ENCODE measurements at places on chromosomes 1 and 21.
A peak's percentile ranks its signal among the peaks of the same experiment; 100 is the strongest.

GRCh38 chr1:84524590-84524989 is 18.2 kb upstream of the GNG5 start:
- no peak for DNase-seq

- no peak for DNase-seq
These were observed 33.6 kb upstream of the GNG5 start for GRCh38 chr1:84539972-84540371.

GRCh38 chr1:89587729-89588161 is 45.2 kb upstream of the LRRC8C start:
- no peak for DNase-seq

- DNase-seq: no peak
These were observed 12.5 kb upstream of the ATF3 start for GRCh38 chr1:212595787-212596714.

DNA sequence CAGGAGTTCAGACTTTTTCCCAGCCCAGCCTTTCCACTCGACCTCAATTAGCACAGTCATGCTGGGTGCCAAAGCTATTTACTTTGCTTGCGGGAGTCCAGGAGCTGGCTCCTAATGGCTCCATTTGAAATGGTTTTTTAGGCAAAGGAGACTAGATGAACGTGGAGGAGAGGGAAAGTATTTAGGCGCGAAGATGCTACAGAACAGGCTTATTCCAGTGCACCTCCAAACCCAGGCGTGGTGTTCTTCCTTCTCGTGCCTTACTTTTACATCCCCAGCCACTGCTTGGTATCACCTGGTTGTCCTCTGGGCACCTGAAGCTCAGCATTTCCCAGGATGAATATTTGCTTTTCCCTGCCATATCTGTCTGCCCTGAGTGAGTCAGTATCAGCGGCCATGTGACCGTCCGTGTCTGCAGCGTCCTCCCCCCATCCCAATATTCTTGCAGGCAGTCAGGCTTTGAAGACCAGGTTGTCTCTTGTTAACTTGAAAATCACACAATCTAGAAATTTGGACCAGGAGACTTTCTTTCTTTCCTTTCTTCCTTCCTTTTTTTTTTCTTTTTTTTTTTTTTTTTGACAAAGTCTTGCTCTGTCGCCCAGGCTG is 198.5 kb downstream of the DYRK1A start:
- DNase-seq: no peak

- DNase-seq: no peak
These were observed 608 bp upstream of the MX2 start for GRCh38 chr21:41361053-41361785.

GRCh38 chr1:89624314-89624713 is 8.6 kb upstream of the LRRC8C start:
- DNase-seq: no peak

DNA sequence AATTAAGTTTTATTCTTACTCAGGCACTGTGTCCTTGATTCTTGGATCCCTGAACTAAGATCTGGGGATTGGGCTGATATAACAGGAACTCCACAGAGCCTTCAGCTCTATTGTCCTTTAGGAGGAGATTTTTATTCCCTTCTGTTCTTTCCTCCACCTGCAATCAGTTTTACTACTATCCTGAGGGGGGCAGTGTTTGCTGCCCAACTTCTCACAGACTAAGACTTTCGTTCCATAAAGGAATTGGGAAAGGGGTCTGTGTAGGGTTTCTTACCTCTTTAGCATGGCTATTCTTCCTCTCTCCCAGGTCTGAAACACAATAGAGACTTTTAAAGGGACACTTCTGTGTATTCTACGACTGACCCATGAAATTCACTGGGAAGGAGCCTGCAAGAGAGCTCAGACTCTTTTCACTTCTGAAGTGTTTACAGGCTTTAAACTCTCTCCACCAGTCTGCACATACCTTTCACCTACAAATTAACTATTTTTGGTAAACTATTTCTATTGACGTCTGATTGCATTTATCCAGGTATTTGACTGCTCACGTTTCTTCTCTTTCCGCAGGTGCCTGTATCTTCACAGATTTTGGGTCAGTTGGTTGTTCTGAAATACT is 103.3 kb upstream of the DEPDC1 start:
- no peak for DNase-seq

- DNase-seq: peak; percentile 49
These were observed at the start of gene PATJ for GRCh38 chr1:61741711-61742619. Gene PATJ (plus strand): TSS chr1:61742480. CDS start chr1:61762893, 20,413 bp downstream.

DNA sequence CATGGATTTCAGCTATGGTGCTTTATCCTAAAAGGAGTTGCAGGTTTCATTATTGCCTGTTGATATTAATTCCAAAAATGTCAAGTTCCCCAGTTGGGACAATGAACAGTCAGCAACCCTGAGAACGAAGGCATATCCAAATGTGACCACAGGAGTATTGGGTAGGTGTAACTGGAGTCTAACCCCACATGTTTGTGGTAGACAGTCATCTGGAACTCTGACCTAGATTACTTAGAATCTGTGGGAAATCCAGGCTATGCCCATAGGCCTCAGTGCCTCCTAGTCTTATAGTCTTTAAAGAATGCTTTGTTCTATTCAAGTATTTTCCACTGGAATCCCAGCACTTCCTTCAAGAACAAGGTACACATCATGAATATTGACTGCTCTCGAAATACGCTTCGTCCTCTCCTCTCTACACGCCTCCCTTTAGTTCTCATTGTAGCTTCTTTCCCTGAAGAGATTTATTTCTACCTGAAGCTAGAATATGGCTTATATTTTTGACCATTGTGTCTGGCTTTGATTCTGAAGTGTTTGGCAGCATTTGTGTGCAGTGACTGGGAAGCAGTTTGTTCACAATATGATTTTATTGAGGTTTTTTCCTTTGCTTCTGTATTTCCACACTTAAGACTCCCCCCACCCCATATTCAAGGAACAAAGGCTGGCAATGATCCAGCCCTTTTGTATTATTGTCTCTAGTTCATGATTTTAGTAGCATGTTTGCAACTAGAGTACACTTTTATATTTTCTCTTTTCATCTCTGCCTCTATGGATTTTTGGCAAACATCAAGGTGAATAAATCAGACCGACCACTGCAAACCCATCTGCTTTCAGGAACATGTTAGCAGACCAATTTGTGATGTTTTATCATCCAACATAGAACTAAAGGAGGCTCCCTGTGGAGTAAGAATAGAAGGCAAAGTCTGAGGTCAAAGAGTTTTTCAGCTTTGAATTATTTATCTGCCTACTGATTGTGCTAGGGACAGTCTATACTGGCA is 178.6 kb downstream of the GPR52 start:
- no peak for DNase-seq

DNA sequence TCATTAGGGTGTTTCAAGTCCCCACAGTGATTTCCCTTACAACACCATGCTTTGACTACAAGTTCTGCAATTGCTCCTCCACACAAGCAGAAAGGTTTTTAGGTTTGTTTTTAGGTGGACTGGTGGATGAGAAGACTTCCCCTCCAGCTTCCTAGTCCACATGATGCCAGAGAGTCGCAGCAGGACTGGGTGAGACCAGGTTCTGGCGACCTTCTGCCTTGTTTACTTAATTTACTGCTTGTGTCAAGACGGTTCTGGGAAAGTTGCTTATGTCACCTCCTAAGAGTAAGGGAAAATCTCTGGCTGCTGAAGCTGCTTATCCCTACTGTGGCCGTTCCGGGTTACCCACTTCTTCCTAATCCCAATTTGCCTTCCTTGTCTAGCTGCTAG is 76.4 kb downstream of the GLUL start:
- DNase-seq: no peak

GRCh38 chr1:56872597-56872996 is 18.0 kb downstream of the C8A start:
- DNase-seq: no peak

- DNase-seq: no peak
These were observed 199.1 kb downstream of the DYRK1A start for GRCh38 chr21:37565530-37566223.

DNA sequence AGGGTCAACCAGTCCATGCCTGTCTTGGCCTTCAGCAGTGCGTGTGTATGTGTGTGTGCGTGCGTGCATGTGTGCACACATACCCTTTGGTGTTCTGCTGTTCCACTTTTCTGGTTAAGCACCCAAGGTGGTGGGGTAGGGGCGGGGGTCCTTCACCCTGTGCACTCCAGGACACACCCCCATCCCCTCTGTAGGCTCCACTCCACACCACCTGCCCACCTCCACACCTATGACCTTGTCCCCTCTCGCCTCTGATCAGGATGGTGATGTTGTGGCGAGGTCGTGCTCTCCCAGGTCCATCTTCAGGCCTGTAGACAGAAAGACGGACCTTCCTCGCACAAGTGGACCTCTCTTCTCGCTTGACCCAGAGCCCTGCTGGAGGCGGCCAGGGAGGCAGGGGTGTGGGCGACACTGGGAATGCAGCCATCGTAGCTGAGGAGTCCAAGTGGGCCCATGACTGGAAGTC is 44.6 kb downstream of the WDR4 start:
- DNase-seq: no peak

DNA sequence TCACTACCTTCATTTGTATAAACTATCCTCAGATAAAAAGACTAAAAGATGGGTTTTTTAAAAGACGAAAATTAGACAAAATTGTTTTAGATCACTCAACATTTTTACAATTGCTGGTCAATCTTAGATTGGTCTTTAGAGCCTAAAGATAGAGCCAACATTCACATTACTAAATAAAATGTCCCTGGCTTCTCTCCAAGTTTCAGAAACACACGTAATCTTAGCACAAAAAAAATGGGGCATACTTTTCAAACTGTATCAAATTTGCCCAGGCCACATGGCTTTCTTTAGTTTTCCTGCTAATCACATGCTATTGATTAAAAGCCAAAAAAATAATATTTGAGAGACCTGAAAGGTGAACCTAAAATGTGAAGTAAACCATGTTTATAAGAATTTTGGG is 288.1 kb downstream of the DPYD start:
- no peak for DNase-seq

GRCh38 chr21:42864815-42865775 is 14.2 kb downstream of the WDR4 start:
- DNase-seq: no peak

DNA sequence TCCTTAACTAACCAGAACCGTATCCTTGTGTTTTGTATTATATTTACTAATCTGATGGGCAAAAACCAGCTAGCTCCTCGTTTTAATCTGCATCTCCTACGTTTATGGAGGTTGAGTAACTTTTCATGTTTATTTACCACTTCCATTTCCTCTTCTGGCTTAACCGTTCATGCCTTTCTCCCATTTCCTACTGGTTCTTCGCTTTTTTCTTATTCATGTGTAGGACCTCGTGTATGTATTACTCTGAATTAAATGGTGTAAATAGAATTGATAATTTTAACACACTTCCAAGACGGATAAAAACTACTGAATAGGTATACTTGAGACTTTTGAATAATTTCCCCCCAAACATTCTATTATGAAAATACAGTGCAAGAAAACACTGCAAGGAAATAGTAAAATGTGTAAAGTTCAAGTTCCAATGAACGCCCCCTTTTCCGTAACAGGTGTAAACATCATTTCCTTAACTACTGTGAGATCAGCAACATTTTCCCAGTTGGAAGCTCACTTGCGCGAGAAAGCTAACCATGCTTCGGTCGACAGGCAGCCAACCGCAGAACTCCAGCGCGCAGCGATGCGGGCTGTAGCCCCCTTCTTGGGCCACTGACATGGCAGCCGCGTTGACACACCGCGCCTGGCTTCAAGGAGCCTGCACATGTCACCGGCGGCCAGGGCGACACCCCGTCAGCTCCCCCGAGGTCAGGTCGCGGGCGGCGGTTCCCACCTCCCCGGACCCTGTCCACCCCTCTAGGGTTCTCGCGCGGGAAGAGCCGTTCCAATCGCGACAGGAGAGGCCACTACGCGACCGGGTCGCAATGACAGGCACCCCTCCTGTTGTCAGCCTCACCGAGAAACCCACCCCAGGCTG is 816 bp downstream of the EDEM3 start:
- peak; percentile 7 for DNase-seq

- no peak for DNase-seq
These were observed 5.9 kb downstream of the CDC14A start for GRCh38 chr1:100358210-100358609.

DNA sequence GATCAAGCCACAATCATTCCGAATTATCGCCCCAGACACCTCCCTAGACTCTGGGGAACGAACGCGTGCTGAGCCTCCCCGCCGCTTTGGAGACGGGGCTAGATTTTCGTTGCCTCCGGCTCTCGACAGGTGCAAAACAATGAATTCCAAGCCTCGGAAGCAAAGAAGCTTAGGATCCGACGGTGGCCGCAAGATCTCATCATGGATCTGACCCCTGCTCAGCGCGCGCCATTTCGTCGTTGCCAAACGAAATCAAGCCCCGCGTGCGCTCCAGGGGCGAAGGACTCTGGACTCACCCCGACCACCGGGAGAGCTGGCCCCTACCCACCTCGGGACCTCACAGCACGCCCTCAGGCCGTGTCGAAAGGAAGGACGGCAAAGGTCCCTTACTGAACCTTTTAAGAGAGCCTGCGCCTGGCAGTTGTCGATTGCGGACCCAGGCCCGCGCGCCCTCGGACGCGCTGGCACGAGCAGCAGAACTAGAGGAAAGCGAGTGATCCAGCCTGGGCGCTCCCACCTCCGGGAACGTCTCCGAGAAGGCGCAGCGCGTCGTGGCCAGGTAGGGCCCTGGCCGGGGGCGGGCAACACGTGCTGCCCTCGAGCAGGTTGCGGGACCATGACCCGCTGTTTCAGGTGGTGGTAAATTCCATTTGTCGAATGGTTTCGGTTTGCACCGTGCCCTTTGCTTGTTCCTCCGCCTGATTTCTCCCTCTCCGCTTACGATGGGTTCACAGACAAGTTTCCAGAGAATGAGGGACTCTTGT is 1.6 kb upstream of the RUNX3 start:
- no peak for DNase-seq

GRCh38 chr1:206742719-206743383 is 27.7 kb upstream of the IL19 start:
- DNase-seq: no peak

DNA sequence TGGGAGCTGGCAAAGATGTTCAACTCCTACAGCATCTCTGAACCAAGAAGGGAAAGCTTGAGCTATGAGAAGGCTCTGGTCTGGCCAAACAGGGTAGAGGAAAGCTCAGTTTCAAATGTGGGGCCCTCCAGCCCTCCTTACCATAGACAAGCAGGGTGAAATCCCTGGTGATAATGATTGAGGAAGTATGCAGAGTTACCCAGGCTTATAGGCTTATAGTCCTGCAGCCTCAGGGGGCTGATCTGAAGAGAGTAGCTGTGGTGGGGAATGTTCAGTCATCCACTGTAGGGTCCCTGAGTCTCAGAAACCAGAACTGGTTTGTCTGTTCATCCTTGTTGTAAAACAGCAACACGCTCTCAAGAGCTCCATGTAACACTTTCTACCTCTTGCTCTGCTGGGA is 19.8 kb upstream of the LY9 start:
- no peak for DNase-seq

GRCh38 chr1:7539769-7540175 is 231.3 kb upstream of the VAMP3 start:
- DNase-seq: no peak

- no peak for DNase-seq
These were observed 32.8 kb upstream of the PTPRC start for GRCh38 chr1:198606020-198606438.

DNA sequence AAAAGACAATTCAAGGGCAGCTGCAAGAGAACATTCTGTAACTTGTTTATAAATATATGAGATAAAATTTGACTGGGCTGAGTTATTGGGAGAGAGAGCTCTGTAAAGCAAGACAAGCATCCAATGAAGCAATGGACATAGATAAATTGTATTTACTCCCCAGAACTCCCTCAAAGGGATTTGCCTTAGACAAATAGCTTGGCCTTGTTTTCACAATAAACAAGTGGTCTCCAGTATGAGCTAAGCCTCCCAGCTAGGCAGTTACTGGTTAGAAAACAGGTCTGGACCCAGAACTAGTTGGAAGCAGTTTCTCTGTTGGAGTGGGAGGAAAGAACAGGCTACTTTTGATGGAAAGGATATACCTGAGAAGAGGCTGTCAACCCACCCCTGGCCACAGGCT is 25.2 kb upstream of the SUCO start:
- DNase-seq: no peak
